IMR-90 (cell line): ENCODE measurements at places on chromosomes 5 and 9.

GRCh38 chr5:177317959-177318377 is 6.3 kb upstream of the MXD3 start:
- H3K27me3 ChIP-seq, result no peaks in the 10 kb centered on the region
- no peak overlapping the region for H3K27ac ChIP-seq
- DNase-seq, result peak; percentile 80
- H3K4me3 ChIP-seq, result no peak overlapping the region
- H3K4me1 ChIP-seq, result peaks cover under 1% of the 10 kb centered on the region; the same call in 1 of the 2 replicates

DNA sequence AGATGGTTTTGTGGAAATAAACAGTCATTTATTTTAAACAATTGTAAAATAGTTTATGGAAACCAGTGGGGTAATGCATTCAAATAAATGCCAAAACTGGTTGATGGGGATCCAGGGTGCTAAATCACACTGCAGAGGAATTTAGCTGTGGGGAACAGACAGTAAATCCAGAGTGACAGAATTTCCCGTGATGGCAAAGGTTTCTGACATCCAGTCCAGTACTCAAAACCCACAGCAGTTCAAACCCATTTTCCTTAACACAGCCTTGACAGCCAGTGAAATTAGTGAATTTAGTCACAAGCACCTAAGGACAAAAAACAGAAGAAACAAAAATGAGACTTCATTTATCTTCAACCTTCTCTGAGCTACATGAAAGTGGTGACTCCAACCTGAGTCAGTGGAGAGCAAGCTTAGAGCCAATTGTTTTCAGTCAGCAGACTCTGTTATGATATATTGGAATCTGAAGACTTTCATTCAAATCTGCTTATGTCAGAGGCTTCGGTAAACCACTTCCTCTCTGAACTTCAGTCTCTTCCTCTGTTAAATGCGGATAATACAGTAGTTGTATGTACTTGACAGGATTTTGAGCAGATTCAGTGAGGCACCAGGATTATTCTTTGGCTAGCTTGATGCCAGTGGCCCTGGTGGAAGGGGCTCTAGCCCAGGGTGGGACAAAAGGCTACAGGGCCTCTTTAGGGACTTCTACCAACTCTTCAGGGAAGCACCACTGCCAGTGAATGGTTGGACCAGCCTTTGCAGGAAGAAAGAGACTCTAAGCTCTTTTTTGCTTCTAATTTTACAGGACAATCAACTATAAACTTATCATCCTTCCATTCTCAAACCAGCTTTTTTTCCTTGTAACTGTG is 185.3 kb downstream of the MAPKAP1 start:
- H3K4me1 ChIP-seq, result peaks cover 24% of the 10 kb centered on the region
- no peak overlapping the region for H3K4me3 ChIP-seq

- no peak for DNase-seq
- no peaks in the 10 kb centered on the region for H3K36me3 ChIP-seq
- H3K27me3 ChIP-seq, result peaks cover 5% of the 10 kb centered on the region
- H3K4me3 ChIP-seq, result no peak overlapping the region
Measured at GRCh38 chr9:21119093-21119770, 22.4 kb downstream of the IFNW1 start.

DNA sequence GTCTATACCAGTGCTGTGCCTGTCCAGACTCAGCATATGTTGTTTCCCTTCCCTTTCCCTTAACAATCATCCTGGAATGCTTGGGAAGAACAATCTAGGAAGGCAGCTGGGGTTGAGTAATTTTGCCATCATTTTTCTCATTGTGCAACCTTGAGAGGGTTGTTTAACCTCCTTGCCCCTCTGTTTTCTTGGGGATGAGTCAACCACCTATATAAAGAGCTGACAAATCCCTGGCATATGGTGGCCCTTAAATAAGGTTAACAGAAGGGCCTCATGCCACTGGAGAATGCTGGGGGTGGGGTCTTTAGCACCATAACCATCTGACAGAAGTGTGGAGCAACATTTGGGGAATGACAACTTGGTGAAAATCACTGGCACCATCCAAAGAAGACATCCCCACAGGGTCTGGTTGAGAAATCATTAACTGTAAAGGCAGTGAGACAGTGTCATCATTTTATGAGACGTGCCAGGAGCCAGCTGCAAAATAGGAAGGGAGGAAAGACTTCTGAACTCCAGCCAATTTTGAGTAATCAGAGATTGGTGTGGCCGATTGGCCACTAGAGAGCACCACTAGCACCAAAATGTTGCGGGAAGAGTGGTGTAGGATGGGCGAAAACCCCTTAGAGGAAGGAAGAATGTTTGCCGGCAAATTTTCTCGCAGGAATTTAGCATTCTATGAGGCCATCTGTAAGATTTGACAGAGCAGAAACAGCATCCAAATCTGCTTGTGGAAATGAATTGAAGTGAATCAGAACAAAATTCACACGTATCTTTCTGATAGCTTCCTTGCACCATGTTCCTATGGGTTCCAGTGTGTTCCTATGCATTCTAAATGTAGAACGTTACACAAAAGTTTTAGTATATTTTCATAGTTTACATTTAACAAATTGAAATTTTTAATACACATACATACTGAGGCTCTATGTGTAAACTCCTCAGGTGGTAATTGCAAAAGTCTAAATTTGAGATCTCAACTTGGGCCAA is 113.8 kb downstream of the MSX2 start:
- no peaks in the 10 kb centered on the region for H3K27me3 ChIP-seq
- no peak overlapping the region for H3K4me3 ChIP-seq
- no peaks in the 10 kb centered on the region for H3K36me3 ChIP-seq
- H3K27ac ChIP-seq, result no peak overlapping the region

DNA sequence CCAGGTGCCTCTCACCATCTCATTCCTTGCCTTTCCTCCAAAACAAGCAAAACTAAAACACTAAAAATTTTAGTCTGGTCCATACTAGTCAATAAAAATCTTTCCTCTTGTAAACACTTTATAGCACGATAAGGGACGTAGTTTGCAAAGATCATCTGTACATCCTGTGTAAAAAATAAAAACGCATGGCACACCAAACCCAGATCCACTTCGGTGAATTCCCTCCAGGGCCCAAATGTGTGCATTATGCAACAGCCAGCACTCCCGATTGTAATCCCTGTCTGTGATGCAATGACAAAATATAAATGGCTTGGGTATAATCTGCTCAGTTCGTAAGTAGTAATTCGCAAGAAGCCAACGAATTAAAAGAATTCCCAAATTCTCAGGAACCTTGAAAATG is 1.4 kb downstream of the FAM169A start:
- DNase-seq, result no peak
- no peak overlapping the region for H3K27ac ChIP-seq
- H3K27me3 ChIP-seq, result peaks cover 49% of the 10 kb centered on the region
- no peaks in the 10 kb centered on the region for H3K4me1 ChIP-seq
- no peaks in the 10 kb centered on the region for H3K36me3 ChIP-seq

- no peak overlapping the region for H3K4me3 ChIP-seq
- H3K27me3 ChIP-seq, result peaks cover 5% of the 10 kb centered on the region
- H3K36me3 ChIP-seq, result no peaks in the 10 kb centered on the region
- no peak for DNase-seq
- no peak overlapping the region for H3K27ac ChIP-seq
- H3K4me1 ChIP-seq, result no peaks in the 10 kb centered on the region
Measured at GRCh38 chr5:76384189-76384588, 18.9 kb upstream of the IQGAP2 start.

- DNase-seq, result no peak
- no peaks in the 10 kb centered on the region for H3K27me3 ChIP-seq
- no peaks in the 10 kb centered on the region for H3K36me3 ChIP-seq
- H3K27ac ChIP-seq, result no peak overlapping the region
- no peak overlapping the region for H3K4me3 ChIP-seq
Measured at GRCh38 chr5:100889165-100889743, 13.8 kb downstream of the ST8SIA4 start.

DNA sequence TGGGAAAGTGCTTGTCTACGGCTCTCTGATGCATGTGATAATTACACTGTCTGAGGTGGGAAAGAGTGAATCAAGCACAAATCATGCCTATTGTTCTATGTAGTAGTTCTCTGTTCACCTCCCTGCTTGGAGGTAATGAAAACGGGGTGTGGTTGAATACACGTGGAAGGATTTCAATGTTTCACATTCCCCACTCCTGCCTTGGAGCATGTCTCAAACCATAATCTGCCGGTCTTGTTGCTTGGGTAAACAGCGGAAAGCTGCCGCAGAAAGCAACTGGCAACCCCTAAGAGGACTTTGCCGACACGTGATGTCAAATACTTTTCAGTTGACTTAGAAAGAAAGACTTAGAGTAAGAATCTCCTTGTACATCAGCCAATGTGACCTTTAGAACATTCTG is 63.5 kb upstream of the MOCS2 start:
- H3K27ac ChIP-seq, result no peak overlapping the region
- H3K36me3 ChIP-seq, result no peaks in the 10 kb centered on the region
- H3K4me3 ChIP-seq, result no peak overlapping the region
- no peak for DNase-seq
- no peaks in the 10 kb centered on the region for H3K4me1 ChIP-seq

GRCh38 chr5:143182901-143183820 is 220.3 kb downstream of the NR3C1 start:
- H3K4me1 ChIP-seq, result 0 out of 2 replicates have a peak, but pooled peaks cover 2% of the 10 kb centered on the region
- H3K27me3 ChIP-seq, result no peaks in the 10 kb centered on the region
- no peaks in the 10 kb centered on the region for H3K36me3 ChIP-seq

GRCh38 chr5:77065256-77065655 is 21.8 kb downstream of the ZBED3 start:
- no peak overlapping the region for H3K27ac ChIP-seq
- H3K4me1 ChIP-seq, result peaks cover 7% of the 10 kb centered on the region
- DNase-seq, result no peak
- H3K27me3 ChIP-seq, result no peaks in the 10 kb centered on the region
- H3K4me3 ChIP-seq, result no peak overlapping the region
